ENCODE measurements at places on chromosomes 1 and 21.
A peak's percentile ranks its signal among the peaks of the same experiment; 100 is the strongest.

DNA sequence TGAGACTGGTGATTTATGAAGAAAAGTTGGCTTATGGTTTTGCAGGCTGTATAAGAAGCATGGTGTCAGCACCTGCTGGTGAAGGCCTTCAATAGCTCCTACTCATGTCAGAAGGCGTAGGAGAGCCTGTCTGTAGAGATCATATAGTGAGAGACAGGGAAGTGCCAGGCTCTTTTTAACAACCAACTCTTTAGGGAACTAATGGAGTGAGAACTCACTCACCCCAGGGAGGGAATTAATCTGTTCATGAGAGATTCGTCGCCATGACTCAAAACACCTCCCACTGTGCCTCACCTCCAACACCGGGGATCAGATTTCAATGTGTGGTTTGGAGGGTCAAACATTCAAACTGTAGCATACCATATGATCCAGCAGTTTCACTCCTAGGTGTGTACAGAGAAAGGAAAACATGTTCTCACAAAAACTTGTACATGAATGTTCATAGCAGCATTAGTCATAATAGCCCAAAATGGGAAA lies 72.6 kb downstream of the TTC3 start:
- no peak for DNase-seq

GRCh38 chr1:14970115-14970798 lies 183.3 kb upstream of the TMEM51 start:
- no peak for DNase-seq

DNA sequence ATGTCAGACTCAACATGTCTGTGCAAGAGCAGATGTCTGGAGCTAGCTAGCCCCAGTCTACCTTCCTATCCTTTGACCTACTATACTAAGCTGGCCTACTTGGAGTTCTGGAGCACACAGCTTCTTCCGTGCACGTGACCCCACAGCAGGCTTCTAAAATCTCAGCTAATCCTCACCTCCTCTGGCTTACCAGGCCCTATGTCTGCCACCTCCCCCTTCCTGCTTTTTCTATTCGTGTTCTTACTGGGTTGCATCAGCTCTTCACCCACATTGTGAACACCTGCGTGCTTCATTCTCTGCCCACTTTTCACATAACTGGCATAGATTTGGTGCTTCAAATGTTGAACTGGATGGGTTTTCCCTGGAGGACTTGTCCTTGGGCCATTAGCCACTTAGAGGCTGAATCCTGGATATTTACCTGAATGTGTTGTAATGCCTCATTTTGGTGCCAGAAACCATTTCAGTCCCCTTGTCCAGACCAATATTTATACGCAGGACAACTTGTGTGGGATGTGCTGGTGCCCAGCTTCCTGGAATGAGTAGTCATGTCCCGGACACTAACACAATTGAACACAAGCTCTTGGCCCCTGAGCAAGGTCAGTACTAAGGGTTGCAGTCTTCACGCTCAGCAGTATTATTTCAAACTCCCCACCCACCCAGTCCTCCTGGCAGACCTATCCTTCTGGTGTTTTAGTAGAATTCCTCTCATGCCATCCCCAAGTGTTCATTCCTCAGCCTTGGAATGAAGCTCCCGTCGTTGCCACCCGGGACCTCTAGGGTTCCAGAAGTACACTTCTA lies 24.0 kb downstream of the TENT5C start:
- no peak for DNase-seq

GRCh38 chr1:211577277-211577818 lies 1.6 kb downstream of the SLC30A1 start:
- no peak for DNase-seq

- no peak for DNase-seq
Measured at GRCh38 chr1:109620401-109620791, 759 bp downstream of the AMPD2 start.

- no peak for DNase-seq
Measured at GRCh38 chr1:73181190-73181540, 898.8 kb upstream of the NEGR1 start.

- no peak for DNase-seq
Measured at GRCh38 chr1:150142083-150142482, 7.6 kb upstream of the PLEKHO1 start.

GRCh38 chr21:41418393-41418792 lies 7.6 kb upstream of the MX1 start:
- no peak for DNase-seq

DNA sequence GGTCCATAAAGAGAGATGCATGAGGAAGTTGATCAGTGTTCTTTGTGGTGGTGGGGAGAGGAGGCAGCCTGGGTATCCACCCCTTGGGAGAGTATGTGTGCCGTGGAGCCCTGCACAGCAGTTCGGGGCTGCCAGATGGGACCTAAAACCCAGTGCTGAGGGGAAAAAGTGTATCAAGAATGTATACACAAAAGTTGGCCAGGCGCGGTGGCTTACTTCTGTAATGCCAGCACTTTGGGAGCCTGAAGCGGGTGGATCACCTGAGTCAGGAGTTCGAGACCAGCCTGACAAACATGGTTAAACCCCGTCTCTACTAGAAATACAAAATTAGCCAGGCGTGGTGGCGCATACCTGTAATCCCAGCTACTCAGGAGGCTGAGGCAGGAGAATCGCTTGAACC lies 4.1 kb upstream of the TTC4 start:
- DNase-seq = no peak

- no peak for DNase-seq
Measured at GRCh38 chr1:43736819-43737218, 29.5 kb downstream of the ST3GAL3 start.

- DNase-seq = no peak
Measured at GRCh38 chr1:172699111-172699510, 40.2 kb downstream of the FASLG start.

DNA sequence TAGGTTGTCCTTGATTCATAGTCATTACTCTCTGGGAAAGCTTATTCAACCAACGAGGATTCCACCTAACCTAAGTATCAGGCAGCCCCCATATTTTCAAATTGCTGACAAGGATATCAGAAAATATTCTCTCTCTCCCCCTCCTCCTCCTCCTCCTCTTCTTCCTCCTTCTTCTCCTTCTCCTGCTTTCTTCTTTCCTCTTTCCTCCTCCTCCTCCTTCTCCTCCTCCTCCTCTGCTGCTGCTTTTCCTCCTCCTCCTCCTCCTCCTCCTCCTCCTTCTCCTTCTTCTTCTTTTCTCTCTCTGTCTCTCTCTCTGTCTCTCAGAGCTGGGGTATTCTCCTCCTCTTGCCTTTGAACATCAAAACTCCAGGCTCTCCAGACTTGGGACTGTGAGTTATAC lies 2.5 kb upstream of the IGSF9 start:
- no peak for DNase-seq

GRCh38 chr21:38921511-38922251 lies 116.0 kb downstream of the ETS2 start:
- no peak for DNase-seq

GRCh38 chr1:41586230-41586629 lies 101.7 kb upstream of the EDN2 start:
- DNase-seq = no peak

DNA sequence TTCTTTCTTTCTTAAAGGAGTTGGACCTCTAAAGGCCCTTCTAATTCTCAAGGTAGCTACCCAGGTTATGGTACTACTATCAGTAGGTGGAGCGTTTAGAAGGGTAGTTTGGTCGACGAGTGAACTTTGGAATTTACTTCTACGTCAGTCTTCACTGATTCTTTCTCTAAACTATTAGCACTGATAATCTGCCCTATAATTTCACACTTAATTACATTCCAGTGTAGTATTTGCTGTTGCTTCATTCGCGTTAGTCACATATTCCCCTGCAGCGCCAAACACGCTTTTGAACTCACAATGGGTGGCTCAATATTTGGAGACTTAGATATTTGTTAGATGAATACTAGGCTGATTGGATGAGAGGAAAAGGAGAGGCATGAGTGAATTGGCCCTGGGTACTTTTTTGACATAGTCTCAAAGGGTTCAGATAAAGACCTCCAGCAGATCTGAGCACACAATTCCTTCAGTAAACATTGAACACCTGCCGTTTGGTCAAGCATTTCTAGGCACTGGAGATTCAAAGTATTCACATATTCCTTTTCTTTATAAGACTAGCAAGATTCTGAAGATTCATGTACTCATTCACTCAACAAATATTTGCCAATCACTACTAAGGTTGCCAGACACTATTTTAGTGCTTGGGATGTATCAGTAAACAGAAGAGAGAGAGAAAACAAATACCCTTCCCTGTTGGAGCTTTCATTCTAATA lies 929 bp upstream of the FOXJ3 start:
- peak; percentile 76 for DNase-seq

DNA sequence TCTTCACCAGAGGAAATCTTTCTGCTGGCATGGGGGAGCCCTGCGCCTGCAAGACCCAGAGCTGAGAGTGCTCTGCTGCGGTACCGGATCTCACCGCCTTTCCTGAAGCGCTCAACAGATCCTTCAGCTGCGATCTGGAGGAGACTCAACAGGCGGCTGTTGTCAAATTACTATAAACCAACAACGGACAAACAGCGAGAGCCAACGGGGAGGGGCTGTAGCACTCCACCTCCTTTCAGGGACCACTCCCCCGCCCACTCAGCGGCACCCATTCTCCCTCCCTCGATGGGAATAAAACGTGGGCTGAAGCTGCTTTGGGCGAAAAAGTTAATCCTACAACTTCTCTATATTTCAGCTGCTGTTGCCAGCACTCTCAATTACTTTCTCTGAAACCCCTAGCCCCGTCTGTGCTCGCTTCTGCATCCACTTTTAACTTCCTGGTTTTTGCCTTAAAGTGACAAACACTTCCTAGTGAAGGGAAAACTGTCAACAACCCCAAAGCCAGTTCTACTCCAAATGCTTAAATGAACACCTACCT lies at the start of gene FMO5:
Gene FMO5 (minus strand): TSS at position 147 of the 538 bp plus-strand sequence. CDS start 310 bp downstream, outside the sequence.
- DNase-seq = peak; percentile 11

- no peak for DNase-seq
Measured at GRCh38 chr1:41920658-41921057, 1.9 kb upstream of the HIVEP3 start.

DNA sequence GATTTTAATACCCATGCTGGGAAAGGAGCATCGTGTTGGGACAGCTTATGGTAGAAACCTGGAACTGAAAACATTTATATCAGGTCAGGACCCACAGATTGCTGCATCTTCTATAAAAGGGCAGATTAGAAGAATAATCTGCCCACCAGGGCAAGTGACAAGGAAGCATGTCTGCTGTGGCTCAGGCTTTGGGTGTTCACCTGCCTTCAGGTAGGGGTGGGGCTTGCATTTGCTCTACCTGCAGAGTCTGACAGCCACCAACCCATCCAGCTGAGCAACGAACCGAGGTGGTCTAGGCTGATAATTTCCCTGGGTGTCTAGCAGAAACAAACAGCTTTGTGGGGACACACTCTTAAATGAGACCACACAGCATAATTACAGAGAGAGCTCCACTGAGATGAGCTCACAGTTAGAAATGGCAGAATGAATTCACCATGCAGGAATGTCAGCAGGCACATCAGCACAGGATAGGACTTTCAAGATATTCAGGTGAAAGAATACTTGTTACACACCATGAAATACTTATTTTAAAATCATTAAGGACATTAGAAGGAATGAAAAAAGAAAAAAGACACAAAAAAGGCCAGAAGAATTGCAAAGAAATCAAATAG lies 36.1 kb upstream of the B3GALT5 start:
- DNase-seq = no peak

- DNase-seq = no peak
Measured at GRCh38 chr1:26278724-26279455, 996 bp upstream of the SH3BGRL3 start.

DNA sequence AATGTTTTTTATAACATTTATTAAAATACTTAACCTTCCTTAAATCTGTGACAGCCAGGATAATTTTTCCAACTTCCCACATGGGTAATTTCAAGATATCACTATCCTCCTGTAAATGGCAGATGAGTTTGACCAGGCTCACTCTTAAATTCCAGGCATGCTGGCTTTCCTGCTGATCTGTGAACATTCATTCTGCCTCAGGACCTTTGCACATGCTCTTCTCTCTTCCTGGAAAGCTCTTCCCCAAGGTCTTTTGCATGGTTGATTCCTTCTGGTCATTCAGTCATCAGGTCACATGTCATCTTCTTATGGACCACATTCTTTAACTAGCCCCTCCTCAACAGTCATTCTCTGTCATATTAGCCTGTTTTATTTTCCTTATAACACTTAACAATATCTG lies 5.7 kb downstream of the ST6GALNAC5 start:
- DNase-seq = no peak

DNA sequence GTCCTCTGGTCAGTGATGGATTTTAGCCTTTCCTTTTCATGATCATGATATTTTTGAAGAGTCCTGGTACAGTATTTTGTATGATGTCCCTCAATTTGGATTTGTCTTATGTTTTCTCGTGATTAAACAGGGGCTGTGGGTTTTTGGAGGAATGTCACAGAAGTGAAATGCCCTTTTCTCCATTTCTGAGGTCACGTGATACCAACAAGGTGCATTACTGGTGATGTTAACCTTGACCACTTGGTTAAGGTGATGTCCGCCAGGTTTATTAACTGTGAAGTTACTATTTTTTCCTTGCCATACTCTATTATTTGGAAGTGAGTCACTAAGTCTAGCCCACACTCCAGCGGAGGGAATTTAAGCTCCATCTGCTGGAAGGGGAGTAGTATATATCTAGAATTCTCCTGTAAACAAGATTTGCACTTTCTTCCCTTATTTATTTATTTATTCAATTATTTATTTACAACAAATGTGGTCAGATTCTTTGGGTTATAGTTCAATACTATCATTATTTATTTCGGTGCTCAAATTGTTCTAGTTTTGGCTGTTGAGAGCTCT lies 123.4 kb downstream of the HIVEP3 start:
- DNase-seq = no peak

DNA sequence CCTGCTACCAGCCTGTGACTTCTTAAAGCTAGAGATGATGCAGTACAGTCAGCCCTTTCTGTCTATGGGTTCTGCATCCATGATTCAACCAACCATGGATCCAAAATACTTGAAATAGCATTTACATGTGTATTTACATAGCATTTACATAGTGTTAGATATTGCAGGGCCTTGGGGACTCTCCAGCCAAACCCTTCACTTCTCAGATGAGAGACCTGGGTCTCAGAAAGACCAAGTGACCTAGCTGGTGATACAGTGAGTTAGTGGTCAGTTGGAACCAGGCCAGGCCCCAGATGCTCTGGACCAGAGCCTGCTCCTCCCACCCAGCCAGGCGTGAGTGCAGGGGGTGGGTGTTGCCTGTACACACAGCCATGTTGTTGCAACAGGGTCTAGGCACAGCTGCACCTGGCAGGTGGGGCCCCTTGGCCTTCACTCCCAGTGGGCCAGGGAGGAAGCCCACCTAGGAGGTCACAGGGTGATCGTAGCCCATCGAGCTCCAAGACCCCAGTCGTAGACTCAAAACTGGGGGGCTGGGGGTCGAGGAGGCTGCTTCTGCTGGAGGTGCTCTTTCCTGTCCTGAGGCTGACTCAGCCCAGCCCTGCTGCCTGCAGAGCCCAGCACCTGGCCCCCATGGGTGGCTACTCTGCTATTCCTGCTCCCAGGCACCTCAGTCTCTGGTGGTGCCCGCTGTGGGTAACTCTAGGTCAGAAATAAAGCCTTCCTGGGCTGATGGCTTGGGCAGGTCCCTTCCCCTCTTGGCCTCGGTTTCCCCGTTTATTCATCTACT lies 7.7 kb downstream of the TMEM61 start:
- no peak for DNase-seq

All from NCI-H1092 (cell line).